Activated T-helper 9 cell treated with anti-CD3 and anti-CD28 coated beads, Interleukin-2, amount 50 U/mL, for 16 hours (primary cell): ENCODE measurements at places on chromosomes 3 and 15.
A peak's percentile ranks its signal among the peaks of the same experiment; 100 is the strongest.

- no peak for DNase-seq
Measured at GRCh38 chr15:79932447-79932846, 35.6 kb upstream of the MTHFS start.

DNA sequence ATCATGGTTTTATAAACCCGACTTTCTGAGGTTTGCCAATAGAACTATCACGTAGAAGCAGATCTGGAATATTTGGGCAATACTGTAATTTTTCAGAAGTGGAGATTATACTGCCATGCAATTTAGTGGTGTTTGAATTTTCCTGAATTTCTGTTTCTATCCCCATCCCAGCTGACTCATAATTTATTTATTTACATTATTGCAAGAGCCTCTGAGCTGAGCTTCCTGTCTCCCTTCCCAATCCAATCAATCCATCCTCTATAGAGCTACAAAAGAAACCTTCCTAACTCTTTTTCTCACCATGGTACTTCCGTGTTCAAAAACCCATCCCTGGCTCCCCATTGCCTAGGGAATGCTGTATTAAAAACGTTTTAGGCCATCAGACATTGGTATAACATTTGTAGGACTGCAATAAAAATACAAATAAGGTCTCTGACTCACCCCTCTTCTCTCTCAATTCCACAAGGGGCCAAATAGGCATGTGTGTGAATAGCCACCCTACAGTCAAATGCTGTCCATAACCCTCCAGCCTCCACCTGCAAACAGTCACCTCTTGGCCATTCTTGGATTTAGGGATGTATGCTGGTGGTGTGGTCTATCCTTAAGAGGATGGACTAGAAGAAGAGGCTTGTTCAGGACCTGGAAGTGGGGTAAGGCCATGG is 190.7 kb downstream of the CD47 start:
- no peak for DNase-seq

DNA sequence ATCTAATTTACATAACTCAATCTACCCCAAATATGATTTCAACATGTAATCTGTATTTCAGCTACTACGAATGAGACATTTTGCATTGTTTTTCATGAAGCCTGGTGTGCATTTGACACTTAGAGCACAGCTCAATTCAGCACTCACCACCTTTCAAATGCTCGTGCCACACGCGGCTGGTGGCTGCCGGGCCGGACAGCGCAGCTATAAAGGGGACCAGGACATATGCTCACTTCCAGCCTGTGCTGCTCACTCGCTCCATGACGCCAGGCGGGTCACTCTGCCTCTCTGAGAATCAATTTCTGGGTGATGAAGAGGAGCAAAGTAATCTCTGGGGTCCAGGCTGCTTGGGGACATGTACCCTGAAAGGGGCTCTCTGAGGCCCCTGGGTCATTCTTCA is 93.1 kb downstream of the WNT7A start:
- no peak for DNase-seq

- DNase-seq = no peak
Measured at GRCh38 chr3:65658401-65658800, 380.3 kb downstream of the MAGI1 start.

GRCh38 chr3:195139876-195140240 is 131.1 kb downstream of the XXYLT1 start:
- DNase-seq = no peak

DNA sequence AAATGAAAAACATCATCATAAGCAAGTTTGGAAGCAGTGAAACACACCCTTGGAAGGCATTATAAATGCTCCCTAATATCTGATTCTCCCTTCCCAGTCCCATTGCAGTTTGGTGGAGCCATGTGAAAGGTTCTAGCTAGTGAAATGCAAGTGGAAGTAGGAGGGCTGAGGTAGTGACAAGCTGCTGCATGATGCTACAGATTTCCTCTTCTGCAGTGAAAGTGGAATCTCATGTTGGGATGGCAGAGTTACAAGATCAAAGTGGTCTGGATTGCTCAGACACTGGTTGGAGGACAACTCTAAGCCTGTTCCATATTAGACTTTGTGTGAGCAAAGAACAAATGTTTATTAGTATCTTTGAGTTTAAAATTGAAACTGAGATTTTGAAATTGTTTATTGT is 3.3 kb upstream of the PDCD6IP start:
- no peak for DNase-seq

- DNase-seq = no peak
Measured at GRCh38 chr15:99506399-99506798, 59.4 kb upstream of the MEF2A start.

- peak; percentile 44 for DNase-seq
Measured at GRCh38 chr3:53195602-53196574, 34.9 kb downstream of the PRKCD start.

DNA sequence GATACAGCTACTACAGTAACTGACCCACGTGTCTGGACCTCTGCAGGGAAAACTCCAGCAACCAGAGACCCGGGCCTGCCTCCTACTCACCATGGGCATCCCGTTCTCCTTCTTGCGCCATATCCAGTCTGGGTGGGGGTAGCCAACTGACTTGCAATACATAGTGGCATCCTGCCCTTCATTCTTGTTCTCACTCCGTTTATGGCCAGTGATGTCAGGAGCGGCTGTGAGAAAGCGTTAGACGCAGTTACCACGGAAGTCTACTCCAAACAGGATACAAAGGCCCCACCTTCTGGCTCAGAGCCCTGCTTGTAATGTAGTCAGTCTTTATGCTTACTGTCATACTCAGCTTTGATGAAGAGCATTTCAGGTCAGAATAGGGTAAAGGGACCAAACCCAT is 59.6 kb downstream of the NPTN start:
- DNase-seq = no peak

GRCh38 chr3:44981751-44982150 is 5.7 kb downstream of the EXOSC7 start:
- DNase-seq = no peak

DNA sequence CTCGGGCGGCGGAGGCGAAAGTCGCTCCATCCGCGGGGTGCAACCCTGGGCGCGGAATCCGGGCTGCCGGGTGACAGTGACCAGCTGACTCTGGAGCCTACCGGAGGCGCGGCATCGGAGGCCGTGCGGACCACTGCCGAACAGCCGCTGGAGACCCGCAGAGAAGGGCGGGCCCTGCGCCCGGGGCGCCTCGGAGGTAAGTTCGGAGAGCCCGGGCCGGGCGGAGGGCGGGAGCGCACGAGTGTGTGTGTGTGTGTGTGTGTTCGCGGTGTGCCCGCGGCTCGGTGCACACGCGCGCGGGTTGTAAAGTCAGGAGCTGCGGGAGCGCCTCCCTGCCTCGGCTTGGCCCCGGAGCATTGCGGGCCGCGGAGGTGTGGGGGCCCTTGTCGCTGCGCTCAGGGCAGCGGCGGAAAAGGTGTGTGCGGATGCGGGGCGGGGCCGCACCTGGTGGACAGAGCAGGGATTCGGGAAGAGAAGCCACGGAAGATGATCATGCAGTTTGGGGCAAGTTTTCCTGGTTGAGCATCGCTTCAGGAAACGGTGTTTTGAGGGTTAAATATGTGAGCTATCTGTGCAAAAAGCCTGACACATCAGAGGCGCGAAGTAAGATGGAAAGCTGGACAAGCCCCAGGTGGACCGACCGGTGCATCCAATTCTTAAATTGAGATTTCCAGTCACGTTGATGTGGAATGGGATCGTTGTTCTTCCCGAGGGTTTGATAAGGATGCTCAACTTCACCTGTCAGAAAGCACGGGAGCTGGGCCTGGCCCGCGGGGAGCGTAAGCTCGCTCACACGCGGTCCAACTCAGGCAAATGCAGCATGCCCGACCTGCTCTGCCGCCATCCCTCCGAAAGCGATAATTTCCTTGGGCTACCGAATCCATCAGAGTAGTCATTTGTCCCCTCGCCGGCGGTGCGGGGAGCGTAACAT is 474 bp downstream of the MINAR1 start:
- DNase-seq = no peak

DNA sequence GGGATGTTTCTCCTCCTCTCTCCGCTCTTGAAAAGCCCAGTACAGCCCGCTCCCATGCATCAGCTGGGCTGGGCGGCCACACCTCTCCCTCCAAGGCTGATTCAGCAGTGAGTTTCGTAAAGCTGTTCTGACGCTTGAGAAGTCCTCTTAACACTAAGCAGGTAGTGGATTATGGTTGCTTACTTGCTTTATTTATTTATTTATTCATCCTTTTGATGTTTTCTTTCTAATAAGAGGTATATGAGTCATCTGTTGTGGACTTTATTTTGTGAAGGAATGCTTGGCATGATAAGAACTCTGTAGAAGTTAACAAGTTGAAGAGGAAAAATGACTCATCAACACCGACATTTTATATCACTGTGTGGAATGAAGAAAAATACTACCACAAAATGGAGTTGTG is 285.0 kb downstream of the SQOR start:
- DNase-seq = no peak

DNA sequence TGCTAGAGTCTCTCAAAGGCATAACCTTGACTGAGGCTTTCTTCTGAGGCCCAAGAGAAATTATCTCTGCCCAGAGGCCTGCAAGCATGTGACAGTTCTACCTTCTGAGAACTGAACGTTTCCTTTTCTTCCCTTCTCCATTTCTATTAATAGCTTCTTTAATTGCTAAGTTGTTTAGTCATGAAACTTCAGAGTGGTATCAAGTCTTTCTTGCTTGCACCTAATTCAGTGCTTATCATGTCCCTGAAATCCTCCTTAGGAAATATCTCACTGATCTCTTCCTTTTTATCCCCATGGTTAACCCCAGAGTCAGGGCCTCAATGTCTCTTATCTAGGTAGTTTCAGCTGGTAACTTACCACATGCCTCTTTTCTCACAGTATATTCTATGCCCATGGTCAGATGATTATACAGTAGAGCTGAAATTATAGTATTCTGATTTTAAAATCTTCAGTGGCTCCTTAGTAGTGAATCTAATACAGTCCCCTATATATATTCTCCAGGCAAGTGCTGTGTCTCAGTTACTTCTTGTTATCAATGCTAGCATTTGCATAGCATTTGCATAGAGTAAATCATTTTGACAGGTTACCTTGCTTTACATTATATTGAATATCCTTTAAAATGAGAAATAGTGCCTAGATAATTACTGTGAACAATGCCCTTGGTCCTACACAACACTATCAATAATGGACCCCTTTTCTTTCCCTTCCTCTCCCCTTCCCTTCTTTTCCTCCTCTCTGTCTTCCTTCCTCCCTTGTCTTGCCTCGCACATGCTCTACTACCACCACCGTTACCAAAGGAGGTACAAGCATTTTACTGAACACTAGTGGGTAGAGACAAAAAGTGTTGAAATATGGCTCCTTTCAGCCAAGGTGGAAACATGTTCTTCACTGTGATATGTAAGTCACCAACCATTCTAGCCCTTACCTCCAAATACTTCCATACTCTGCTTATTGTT is 33.0 kb downstream of the KBTBD8 start:
- no peak for DNase-seq

GRCh38 chr3:123732447-123732846 is 147.6 kb upstream of the HACD2 start:
- DNase-seq = no peak

GRCh38 chr3:193959861-193960260 is 176.1 kb upstream of the HES1 start:
- no peak for DNase-seq

- DNase-seq = no peak
Measured at GRCh38 chr3:33046521-33046920, 50.4 kb downstream of the GLB1 start.

DNA sequence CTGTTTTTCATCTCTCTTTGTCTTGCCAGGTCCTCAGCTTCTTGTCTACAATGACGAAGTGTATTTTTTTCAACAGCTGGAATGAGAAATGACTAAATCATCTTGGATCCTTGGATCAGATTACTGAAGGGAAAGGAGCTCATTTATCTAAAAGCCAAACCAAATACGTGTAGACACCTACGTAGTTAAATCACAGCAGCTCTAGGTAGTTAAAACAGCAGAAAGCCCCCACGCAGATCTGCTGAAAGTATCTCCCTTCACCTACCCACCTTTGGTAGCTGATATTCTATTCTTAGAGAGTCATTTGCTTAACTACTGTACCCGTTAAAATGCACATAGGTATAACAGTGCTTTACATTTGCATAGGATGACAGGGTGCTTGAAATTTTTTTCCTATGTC is 105.5 kb upstream of the WNT5A start:
- DNase-seq = no peak

DNA sequence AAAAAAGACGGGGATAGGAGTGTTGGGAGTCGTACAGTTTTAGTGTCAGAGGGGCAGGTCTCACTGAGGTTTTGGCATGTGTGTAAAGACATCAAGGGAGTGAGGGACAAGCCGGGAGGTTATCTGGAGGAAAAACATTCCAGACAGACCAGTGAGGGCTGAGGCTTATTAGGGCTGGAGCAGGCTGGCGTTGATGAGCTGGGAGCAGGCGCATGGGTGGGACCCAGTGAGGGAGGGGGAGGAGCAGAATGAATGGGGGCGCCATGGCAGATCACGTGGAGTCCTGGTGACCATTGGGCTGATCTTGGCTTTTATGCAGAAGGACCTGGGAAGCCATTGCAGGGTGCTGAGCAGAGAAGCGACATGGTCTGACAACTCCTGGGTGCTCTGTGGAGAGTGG is 180.2 kb downstream of the SLCO3A1 start:
- no peak for DNase-seq

GRCh38 chr3:78003090-78003489 is 963.2 kb downstream of the ROBO2 start:
- DNase-seq = no peak

DNA sequence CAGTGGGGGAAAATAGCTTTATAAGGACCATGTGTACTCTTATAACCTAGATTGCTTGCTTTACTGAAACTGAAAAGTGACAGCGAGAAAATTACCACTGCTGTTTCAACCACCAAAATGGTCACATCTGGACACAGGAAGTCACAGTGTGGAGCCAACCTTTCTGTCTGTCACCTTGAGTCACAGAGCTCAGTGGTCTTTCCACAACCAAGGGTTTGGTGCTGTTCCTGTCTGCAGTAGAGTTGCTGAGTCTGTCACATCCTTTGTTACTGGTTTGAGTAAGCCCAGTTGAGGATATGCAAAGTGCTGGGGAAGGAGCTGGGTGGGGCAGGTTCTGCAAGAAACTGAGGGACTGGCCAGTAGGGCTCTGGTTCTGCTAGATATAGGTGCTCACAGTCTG is 139.1 kb upstream of the EIF1B start:
- no peak for DNase-seq
